ENCODE measurements at places on chromosomes 7 and 10.

GRCh38 chr7:1112109-1112508 is 24.2 kb downstream of the GPER1 start:
- no peak for DNase-seq

GRCh38 chr7:31663072-31663471 is 23.9 kb upstream of the PPP1R17 start:
- no peak for DNase-seq

DNA sequence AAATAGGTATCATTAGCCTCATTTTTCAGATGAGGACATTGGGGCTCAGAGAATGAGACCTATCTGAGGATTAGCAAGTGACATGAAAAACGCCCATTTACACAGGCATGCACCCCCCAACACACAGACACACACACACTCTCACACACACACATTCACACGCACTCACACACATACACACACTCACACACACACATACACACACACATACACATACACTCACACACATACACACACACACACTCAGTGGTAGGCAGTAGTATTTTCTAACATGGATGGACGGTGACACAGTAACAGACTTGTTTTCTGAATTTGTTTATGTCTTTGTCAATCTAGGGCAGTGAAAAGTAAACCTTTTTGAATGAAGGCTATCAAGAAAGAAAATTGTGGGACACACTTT is 21.3 kb downstream of the DGKI start:
- DNase-seq, result no peak

DNA sequence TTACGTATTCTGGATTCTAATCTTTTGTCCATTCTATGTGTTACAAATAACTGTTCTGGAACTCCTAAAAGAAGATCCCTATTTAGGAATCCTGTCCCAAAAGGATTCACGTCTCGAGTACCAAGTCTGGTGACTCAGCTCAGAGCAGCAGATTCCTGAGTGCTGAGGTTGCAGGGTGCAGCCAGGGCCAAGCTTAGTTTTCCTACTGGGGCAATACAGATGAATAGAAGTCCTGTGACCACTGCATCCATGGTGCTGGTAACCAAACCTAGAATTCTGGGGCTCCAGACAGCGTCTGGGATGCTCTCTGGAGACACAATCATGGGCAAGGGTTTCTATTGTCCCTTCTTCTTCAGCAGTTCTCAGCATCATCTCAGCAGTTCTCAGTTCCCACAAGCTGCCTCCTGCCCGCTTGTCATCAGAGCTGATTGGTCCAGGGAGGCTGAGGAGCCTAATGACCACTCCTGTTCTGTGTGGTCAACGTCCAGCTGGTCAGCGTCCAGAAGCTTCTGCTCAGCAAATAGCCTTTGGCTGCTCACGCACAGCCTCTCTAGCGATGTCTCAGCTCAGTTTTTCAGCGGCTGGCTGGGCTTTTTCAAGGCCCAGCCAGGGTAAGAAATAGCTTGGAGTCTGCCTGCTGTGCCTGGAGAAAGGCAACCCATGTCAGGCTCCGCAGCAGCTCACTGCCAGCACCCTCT is 50.4 kb upstream of the C7orf33 start:
- DNase-seq, result peak; percentile 31

Data from mucosa of descending colon (tissue), 3 donors.